ENCODE measurements at places on chromosomes 13 and 19. TPM values are rescaled to one million over a fixed set of nuclear protein-coding genes. Genes with fewer than 3 reads are reported as not detected.

Gene ZNF90
- total RNA-seq, result 0.87 TPM

DNA sequence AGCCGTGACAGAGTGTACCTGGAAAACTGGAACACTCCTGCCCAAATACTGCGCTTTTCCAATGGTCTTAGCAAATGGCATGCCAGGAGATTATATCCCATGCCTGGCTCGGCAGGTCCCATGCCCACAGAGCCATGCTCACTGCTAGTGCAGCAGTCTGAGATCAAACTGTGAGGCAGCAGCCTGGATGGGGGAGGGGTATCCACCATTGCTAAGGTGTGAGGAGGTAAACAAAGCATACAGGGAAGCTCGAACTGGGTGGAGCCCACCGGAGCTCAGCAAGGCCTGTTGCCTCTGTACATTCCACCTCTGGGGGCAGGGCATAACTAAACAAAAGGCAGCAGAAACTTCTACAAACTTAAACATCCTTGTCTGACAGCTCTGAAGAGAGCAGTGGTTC is 10.5 kb downstream of the CYP2A13 start:
- DNase-seq, result no peak

GRCh38 chr13:26989957-26990713 is 181.5 kb downstream of the USP12 start:
- no peak for DNase-seq

- no peak for DNase-seq
Observed at GRCh38 chr19:21568816-21569493, 63.6 kb downstream of the ZNF429 start.

DNA sequence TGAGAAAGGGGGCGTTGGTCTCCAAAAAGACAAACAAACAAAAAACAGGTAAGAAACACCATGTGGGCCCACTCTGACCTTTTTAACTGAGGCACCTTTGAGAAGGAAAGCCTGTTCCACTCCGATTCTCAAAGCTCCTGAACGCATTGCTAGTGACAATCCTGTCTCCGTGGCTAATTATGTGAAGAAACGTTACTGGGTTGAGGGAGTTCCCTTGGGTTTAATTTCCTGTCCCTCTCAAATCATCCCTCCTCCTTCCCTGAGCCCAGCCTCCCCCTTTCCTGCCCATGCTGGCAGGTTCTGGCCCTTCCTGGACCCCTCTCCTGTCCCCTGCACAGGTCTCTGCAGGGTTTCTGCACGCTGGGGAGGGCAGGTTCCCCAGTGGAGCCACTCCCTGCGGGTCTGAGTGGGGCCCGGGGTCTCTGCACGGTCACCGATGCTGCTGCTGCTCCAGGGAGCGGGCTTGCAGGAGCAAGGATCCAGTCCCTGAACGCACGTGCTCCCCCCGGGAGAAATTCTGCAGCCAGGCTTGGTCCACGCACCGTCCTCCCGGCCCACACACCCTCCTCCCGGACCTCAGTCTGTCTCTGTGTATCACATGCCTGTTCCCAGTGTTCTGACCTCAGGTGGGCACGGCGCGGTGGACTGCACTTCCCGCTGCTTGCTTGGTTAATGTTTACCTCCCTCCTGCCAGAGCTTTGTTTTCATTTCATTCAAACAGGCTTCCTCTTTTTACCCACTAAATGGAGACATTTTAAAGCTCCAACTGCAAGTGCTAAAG is 76.4 kb upstream of the MCF2L start:
- DNase-seq, result no peak

- no peak for DNase-seq
Observed at GRCh38 chr13:108760541-108760940, 131.1 kb downstream of the MYO16 start.

DNA sequence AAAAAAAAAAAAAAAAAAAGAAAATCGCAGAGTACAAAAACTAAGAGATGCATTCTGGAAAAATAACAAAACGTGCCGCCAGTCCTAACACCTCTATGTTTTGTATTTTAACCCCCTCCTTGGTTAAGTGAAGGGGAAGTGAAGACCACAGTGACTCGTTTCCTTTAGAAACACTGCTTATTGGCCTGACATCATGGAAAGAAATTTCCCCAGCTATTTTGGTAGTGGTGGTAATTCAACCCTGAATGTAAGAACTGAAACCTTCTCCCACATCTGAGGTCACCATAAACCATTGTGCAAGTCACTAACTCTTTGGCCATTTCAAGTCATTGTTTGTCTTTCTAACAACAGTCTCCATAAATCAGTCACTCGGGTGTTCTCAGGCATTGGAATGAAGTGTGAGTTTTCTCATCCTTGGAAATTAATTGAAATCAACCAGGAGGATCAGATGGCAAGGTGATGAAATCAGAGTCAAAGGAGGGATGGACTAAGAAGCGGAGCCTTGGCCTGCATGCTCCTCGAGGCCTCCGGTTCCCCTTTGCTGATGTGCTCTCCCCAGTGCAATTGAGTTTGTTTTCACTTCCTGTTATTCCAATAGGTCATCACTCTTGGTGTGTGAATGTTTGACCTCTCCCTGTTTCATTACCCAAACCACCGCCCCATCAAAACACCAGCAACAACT is 443.9 kb downstream of the FGF9 start:
- no peak for DNase-seq

DNA sequence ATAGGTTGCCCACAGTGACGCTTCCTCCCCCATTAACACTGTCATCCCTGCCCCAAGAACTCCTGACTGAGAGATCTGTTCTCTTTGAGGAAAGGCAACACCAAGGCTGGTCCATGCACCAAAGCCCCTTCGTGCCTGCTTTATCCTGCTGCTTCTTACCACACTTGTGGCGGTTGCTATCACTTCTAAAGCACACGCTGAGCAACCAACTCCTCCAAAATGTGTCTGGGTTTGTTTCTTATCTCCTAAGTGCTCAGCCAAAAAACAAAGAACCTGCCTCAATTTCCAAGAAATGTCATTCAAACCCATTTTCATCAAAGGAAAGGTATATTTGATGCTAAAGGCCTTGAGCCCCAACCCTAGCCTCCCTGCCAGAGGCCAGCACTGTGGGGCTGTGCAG is 14.6 kb downstream of the ATP7B start:
- DNase-seq, result no peak

DNA sequence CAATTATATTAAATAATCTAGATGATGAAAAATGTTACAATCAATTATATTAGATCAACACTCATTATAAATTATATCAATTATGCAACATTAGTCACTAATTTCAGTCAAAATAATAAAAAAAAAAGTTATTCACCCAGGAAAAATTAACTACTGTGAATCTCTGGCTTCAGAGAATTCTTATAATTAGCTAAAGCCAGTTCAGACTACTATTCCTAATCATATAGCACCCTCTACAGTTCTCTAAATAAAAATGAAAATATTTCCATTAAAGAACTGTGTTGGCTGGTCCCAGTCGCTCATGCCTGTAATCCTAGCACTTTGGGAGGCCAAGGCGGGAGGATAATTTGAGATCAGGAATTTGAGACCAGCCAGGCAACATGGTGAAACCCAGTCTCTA is 33.0 kb downstream of the XPO4 start:
- DNase-seq, result no peak

DNA sequence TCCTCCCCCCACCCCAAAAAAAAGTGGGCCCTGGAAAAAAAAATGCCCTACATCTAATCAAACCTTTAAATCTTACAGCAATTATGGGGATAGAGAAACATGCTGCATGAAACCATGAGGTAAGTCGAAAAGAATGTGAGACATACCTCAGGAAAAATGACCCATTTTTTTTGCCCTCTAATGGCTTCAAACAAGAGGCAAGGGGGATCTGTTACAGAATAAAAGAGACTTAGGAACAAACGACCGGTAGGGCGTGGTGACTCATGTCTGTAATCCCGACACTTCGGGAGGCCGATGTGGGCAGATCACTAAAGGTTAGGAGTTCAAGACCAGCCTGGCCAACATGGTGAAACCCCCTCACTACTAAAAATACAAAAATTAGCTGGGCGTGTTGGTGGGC is 8.4 kb downstream of the RGL3 start:
- no peak for DNase-seq

- DNase-seq, result no peak
Observed at GRCh38 chr19:44807652-44808462, 1.0 kb upstream of the BCAM start.
